SJCRH30 (cell line): ENCODE measurements at places on chromosomes 7 and 10.
A peak's percentile ranks its signal among the peaks of the same experiment; 100 is the strongest.

GRCh38 chr7:133682364-133683181, 429.7 kb downstream of the EXOC4 start:
- no peak for DNase-seq

- DNase-seq = no peak
These were observed 3.5 kb downstream of the EGFR start for GRCh38 chr7:55022002-55022985.

GRCh38 chr7:23175938-23176337, 5.9 kb upstream of the NUP42 start:
- DNase-seq = no peak

GRCh38 chr7:108459922-108460551, 3.8 kb upstream of the NRCAM start:
- peak; percentile 67 for DNase-seq

- DNase-seq = no peak
These were observed 34.6 kb downstream of the IFT22 start for GRCh38 chr7:101287032-101287431.

GRCh38 chr10:110959379-110960332, 40.3 kb downstream of the SHOC2 start:
- DNase-seq = no peak

- peak; percentile 60 for DNase-seq
These were observed 169.1 kb downstream of the DIP2C start for GRCh38 chr10:520402-520787.

GRCh38 chr7:26574476-26574875, 282.8 kb downstream of the SNX10 start:
- DNase-seq = peak; percentile 12

GRCh38 chr10:98619446-98619845, 172.7 kb upstream of the HPS1 start:
- no peak for DNase-seq

DNA sequence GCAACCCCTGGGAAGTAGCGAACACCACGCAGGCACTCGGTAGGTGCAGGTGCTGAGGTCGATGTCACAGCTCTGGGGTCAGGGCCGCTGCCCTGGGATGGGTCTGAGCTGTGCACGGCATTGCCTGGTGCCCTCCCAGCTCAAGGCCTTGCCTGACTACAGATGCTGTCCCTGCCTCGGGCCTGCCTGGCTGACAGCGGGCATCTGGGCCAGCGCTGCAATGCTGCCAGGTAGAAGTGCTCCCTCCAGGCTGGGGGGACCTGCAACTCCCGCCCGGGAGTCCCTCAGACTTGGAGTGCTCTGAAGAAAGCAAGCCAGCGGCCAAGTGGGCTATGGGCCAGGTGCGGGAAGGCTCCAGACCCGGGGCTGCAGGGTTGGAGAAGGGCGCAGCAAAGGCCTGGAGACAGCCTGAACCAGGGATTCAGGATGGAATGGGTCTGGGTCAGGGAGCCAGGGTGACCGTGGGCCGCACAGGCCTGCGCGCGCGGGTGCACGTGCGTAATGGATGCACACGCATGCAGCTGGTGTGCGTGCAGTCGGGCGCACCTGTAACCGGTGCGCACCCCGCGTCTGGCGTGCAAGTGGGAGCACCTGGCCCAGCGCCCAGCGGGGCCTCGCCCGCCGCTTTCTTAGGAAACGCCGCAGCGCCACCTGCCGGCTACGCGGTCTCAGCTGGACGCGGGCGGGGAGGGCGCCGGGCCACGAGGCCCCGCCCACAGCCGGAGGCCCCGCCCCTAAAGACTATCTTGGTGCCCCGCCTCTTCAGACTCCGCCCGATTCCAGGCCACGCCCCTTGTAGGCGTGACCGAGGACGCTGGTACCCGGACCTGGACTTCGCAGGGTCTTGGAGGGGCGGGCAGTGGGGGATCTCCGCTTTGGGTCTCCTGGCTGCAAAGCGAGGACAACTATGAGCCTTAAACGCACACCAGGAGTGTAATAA, 46.7 kb downstream of the MICALL2 start:
- DNase-seq = peak; percentile 70

GRCh38 chr7:103752995-103753394, 236.5 kb downstream of the RELN start:
- peak; percentile 49 for DNase-seq

DNA sequence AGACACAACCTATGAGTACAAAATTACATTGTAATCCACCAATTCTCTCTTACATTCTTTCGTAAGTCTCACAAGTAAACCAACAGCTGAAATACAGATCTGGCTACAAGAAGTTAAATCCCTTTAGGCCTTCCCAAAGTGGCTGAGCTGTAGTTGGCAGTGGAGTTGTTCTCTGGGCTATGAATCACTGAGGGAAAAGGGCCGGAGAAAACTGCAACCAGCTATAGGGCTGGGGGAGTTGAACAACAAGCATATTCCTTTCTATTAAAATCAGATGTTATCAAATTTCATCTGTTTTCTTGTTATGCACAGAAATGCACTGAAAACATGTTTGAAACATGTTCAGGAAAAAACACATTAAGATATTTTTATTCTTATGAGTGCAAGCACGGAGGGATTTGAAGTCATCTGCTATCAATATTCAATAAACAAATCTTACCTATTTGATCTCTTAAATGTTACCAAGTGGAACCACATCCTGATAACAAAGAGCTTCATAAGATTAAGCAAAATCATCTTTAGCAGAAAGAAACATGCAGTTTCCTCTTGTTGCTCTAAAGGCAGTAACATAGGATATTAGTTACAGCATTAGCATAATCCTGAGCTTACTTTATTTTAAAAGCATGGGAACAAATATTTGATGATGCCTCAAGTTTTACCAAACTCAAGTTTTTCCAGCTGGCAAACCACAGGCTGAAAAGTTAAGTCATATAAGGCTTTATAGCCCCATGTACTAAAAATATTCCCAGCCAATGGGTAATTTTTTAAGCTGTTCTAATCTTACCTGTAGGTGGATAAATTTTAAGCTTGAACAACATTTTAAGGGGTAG, 212.7 kb downstream of the TAX1BP1 start:
- DNase-seq = peak; percentile 47

GRCh38 chr7:7054252-7054830, 128.0 kb upstream of the C1GALT1 start:
- no peak for DNase-seq

DNA sequence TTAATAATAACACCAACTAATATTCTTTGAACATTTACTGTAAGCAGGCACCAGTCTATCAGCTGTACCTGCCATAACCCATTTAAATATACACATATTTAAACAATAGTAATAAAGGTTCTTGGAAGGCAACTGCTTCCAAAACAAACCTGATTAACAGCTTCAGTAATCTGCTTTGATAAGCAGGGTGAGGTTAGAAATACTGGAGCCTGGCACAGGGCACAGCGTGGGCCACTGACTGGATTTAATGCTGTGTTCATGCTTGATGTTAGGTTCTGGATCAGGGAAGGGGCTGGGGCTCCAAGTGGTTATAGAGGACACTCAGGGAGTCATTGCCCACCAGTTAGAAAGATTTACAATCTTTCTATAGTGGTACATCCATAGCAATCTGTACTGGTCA, 10.9 kb upstream of the C10orf120 start:
- DNase-seq = no peak

DNA sequence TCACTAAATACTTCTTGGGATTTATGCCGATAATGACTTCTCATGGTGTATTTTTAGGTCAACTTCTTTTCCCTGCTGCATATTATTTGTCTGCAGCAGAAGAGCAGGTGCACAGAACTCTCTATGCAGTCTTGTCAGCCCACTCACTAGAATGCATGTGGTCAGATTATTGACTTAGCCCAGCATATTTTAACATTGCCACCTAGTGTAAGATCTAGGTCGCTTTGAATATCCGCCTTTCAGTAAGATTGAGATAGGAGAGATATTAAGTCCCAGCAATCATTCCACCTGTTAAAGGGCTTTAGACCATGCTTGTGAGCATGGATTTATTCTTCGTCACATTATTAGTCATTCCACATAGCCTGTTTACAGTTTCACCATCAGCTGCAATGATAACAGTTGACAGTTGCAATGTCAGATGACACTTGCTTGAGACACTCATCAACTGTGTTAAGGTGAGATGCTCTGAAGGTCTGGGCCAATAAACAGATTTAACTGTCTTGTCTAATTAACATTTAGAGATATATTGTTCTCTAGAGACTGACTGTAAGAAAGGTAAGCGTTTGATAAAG, 491.7 kb downstream of the ARL4A start:
- peak; percentile 39 for DNase-seq

DNA sequence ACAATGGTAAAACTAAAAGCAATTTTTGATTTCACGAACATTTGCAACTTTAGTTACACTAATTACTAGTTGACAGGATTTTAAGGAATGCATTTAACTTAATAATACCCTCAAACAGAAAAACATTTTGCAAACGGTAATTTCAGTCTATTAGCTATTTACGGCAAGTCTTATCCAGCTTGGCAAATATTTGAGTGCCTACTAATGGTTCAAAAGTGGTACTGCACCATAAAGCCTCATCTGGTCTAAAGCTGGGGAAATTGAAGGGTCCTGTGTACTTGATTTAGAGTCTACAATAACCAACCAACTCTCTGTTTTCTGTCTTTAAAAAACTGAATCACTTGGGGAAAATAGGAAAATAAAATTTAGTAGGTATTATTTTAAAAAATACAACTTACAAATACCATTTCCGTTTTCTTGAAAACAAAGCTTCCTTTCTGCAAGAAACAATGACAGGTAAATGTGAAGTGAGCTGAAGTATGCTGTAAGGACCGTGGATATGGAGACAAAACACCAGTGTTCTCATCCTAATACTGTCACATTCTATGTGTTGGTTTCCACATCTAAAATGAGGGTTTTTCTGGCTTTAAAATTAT, 142.3 kb downstream of the VPS50 start:
- no peak for DNase-seq

DNA sequence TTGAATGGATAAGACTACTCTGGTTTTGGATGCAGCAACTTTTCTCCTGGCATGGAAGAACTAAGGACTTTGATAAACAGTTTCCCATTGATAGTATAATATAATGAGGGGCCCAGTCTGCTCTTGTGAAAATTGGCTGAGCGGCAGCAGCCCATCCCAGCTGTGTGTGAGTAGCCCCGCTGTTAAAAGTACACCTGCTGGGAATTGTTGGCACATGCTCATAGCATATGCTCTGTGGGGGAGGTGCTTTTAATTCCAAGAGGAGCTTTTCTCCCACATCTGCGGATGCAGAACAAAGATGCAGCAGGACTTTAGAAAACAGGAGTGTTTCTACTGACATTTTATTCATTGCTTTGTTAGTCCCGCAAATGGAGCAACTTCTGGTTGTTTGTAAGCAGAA, 19.0 kb downstream of the SRI start:
- peak; percentile 39 for DNase-seq

- DNase-seq = no peak
These were observed 118.0 kb downstream of the RAB11FIP2 start for GRCh38 chr10:117928741-117929140.

DNA sequence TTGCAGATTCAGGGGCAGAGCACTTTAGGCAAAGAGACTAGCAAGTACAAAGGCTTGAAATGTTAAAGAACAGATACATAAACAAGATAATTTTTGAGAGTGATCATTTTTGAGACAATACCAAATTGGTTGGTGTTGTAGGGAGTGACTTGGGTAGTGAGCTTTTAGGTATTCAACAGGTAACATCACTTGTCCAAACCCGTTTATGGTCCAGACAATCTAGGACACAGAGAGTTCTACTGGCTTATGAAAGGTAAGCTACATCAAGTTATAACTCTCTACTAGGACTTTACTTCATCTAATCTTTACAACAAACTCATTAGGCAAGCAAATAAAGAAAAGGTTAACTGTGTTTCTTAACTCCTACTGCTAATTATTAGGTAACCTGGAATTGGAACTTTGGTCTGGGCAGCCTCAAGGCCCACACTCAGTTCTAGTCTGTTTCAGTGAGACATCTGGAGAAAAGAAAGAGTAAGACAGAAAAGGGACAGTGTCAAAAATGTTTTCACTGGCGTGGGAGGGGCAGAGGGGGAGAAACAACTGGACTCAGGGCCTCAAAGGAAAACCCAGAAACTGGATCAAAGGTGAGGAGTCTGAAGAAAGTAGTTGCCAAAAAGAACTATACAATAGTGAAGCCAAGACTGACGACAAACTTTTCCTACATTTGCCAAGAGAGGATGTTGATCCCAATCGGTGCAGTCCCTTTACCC, 39.2 kb downstream of the GNAT3 start:
- no peak for DNase-seq

DNA sequence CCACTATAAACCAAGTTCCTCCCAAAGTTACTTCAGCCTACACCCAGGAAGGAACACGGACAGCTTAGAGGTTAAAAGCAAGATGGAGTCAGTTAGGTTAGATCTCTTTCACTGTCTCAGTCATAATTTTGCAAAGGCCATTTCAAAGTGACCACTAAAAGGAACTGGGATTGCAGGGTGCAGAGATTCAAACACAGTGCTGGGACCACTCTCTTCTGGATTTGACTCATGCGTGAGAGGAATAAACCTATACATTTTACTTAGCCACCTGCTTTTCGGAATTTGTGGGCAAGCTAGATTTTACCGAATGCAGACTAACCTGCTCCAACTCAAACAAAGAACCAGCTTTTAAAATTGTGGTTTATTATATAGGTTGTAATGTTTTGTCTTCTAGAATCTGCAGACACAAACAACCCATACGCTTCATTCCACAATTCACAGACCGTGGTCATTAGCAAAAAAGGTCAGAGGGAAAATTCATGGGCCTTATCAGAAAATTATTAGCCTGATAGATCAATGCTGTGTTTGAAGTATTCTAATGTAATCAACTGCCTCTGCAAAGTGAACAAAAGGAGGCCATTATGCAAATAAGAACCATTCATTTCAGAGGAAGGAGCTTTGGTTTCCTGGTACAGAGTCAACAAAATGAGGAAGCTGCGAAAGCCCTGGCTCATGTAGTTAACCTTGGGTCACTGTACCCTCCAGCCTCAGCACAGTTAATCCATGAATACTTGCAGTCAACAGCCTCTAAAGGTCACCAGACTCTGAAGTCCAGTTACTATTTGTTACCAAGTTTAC, 342.7 kb upstream of the KLF6 start:
- no peak for DNase-seq

DNA sequence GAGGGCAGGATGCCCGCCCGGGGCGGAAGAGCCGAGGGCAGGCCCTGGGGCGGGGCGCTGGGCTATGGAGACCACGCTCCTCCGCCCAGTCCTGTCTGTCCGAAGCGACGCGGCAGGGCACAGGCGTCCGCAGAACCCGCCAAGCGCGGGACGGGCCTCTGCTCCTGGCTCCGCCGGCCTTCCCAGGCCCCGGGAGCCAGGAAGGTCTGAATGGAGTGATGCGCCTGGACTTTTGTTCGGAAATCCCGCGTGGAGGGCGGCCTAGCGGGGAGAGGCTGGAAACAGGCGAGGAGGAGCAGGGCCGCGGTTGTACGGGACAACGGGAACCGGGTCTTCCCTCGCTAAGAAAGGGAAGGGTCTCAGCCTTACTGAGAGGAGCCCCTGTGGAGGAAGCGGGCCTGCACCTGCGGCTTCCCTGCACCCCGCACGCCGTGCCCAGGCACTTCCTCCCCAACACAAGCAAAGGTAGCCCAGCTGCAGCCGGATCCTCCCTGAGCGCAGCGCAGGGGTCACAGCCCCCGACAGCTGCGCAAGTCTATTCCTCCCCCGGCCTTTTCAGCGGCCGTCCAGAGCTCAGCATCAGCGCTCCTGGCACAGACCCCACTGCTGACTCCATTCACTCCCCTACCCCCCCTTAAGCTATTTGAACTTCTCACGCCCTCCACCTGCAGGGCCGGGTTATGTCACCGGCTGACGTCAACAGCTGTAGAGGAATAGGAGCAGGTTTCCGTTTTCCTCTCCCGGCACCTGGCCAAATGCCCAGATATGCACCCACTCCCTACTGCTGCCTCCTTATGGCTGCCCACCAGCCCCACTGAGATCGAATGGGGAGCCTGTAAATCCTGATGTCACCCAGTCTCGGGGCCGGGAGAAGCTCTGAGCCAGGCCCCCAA, 143.2 kb upstream of the RET start:
- peak; percentile 40 for DNase-seq
